ENCODE measurements at places on chromosomes 11 and 22.

DNA sequence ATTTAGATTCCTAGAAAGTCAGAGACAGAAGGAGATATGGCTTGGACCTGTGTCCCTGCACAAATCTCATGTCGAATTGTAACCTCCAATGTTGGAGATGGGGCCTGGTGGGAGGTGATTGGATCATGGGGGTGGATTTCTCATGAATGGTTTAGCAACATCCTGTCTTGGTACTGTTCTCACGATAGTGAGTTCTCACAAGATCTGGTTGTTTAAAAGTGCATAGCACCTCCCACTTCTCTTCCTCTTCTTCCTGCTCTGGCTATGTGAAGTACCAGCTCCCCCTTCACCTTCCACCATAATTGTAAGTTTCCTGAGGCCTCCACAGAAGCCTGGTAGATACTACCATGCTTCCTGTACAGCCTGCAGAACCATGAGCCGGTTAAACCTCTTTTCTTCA, 27.6 kb upstream of the PAMR1 start:
- no peak for DNase-seq

- DNase-seq = no peak
These were observed 467 bp downstream of the ESS2 start for GRCh38 chr22:19143967-19144400.

DNA sequence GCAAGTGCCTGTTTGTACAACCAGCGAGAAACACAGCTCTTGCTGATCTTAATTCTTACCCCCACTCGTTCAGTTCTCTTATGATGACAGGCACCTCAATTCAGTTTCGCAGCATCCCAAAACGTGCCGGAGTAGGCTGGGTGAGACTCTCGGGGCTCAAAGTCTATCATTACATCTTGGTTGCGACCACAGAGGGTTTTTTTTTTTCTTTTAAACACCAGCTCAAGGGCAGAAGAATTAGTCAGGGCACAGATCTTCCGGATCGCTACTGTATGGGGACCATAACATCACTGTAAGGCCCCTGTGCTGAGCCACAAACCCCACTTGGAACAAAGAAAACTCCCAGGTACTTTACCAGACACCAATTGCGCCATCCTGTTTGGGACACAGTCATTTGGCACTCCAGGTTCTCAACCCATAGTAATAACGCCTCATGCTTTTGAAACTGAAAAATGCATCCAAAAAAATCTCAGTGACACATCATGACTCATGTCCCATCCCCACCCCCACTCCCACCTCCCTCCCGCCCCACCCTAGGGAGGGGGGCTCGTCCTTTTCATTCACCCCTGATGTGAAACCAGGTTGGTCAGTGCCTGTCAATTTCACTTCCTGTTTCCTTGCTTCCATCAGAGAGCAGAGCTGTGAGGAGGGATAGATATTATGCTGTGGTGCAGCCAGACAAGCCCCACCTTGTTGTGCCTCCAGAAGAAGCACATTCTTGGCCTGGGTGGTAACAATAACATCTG, 41.0 kb upstream of the CD5 start:
- DNase-seq = no peak

DNA sequence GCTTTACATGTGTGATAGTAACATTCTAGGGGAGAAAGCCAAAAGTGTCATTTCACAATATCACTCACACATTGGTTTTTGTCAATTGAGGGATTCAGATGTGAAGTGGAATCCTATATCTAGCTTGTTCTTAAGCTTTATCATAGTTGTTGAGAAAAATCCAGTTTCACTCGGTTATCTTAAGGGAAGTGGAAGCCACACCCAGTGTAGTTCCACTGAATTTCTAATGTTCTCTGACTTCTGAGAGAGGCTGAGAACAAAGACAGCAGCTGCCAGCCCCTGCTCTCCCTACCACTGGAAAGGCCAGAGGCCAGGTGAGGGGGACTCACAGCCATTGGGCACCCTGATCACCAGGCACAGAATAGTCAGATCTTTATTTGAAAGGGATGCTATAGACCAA, 53.7 kb downstream of the THAP12 start:
- no peak for DNase-seq

DNA sequence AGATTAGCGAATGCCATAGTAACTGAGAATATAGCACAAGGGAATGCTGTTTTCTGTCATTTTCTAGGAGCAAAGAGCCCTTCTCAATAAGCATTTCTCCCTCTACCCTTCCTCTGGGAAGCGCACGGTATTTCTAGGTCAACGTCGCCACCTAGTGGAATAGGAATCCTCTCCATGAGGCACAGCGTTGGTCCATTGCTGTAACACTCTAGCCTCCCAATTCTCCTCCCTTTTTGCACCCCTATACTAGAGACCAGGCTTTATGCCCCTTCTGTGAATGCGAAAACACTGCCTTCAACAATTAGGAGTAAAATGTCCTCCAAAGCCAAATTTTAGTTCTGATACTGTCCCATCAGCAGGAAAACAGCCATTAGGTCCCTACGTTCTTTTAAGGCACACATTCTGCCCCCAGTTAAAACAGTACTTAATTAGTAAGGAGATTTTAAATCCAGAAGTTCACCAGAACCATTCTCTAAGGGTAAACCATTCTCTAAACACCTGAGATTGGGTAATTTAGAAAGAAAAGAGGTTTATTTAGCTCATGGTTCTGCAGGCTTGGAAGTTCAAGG, 12.8 kb upstream of the HYLS1 start:
- DNase-seq = peak; percentile 65

DNA sequence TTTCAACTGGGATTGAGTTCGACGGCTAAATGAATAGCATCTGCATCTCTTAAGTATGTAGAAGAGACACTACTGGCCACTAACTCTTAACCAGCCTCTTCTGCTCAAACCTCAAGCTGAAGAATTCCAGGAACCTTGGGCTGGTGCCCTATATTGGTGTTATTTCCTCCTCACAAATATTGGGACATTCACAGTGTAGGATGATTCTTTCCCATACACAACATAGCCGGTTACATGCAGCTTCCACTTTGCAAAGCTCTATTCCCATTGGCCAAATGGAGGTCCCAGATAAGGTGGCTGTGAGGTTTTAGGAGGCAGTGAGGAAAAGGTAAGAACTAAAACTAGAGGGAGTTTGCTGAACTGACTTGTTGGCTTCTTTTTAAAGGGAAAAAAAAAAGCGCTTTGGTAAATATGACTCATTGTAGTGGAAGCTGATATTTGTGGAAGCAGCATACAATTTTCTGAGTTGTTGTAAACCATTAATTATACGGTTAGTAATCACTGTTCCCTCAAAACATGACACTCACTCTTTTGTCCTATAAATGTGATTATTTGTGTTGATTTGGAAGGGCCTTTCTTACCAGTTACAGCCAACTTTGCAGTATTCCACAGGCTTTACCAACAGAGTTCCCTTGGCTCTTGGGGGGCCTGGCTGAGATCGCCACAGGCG, 17.6 kb downstream of the C22orf31 start:
- no peak for DNase-seq

GRCh38 chr22:28381429-28382167, 298.0 kb downstream of the TTC28 start:
- DNase-seq = no peak

DNA sequence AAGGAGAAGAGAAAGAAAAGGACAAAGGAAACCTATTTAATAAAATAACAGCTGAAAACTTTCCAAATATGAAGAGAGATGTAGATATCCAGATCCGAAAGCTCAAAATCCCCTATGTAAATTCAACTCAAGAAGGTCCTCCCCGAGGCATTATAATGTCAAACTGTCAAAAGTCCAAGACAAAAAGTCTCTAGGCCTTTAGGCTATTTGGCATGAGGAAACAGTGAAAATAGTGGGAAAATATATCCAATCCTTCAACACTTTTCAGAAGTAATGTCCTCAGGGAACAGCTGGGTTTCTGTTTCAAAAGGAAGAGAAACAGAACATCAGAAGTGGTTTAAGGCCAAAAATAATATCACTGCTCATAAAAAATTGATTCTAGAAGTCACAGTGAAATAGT, 1.9 kb upstream of the OR52E4 start:
- DNase-seq = no peak

Data from glutamatergic neuron (in vitro differentiated cells).